ENCODE measurements at places on chromosomes 13 and 19.

- DNase-seq: no peak
These were observed 18.8 kb downstream of the MTRF1 start for GRCh38 chr13:41244556-41244955.

DNA sequence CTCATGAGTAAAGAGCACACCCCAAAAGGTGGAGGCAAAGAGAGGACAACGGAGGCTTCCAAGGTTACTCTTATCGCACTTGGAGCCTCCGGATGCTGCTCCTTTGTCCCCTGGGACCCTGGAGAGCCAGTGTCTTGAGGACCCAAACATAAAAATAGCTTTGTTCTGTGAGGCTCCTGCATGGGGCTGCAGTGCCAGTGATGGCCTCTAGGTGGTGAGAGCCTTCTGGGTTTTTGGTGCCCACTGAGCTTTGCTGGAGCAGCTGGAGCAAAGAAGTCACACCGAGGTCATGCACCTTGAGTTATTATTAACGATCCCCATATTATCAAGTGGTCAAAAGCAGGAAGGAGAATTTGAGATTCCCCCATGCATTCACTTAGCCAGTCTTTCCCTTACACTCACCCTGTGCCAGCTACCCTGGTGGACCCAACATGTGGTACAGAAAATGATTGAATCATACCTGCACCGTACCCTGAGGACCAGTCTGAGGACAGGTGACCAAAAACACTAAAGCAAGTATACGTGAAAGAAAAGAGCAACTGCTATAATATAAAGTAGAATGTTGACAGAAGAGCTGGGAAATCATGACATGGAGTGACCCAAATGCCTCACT is 41.5 kb downstream of the ZNF682 start:
- peak; percentile 9 for DNase-seq

- no peak for DNase-seq
These were observed 2.9 kb downstream of the NUMBL start for GRCh38 chr19:40687525-40688016.

GRCh38 chr19:4326837-4327251 is 11.8 kb downstream of the STAP2 start:
- DNase-seq: no peak

- peak; percentile 33 for DNase-seq
These were observed 1.3 kb upstream of the KLF12 start for GRCh38 chr13:74135326-74136083.

DNA sequence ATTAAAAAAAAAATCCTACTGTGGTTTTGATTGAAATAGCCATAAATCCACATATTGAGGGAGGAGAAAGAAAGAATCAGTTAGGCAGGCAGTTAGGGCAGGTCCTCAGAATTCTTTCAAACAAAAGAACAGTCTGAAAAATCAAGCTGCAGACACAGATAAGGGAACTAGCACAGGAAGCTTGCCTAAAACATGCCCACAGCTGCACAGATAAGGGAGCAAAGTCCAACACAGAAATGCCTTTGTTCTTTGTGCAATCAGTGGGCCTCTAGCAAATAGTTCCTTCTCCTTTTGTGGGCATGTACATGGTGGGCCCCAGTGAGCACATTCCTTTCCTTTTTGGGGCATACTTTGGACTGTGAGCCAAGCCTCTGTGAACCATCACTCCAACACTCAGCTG is 42.7 kb downstream of the UTP14C start:
- no peak for DNase-seq

GRCh38 chr13:28408863-28409262 is 86.1 kb downstream of the FLT1 start:
- DNase-seq: no peak

DNA sequence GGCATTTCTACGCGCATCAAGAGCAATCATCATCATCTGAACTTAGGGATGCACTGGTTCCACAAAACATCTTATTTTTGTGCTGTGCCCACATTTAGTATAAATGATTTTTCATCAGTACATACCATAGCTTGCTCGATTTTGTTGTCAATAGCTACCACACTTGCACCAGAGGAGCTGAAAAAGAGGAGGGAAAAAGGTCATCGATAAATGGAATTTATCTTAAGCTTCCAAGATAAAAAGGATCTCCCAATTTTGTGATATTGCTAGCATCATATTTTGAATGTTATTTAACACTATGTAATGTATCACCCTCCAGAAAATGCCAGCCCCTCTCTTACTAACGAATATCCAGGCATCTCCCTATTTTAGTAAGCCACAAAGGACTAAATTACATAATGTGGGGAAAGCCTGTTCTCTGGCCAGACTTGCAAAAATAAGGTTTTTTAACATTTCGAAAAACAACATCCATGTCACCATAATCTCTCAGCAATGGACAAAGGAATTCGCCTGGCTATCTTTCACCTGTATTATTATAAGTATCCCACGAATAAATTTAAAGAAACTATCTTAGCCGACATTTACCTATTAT is 62.4 kb downstream of the SERP2 start:
- peak; percentile 47 for DNase-seq

DNA sequence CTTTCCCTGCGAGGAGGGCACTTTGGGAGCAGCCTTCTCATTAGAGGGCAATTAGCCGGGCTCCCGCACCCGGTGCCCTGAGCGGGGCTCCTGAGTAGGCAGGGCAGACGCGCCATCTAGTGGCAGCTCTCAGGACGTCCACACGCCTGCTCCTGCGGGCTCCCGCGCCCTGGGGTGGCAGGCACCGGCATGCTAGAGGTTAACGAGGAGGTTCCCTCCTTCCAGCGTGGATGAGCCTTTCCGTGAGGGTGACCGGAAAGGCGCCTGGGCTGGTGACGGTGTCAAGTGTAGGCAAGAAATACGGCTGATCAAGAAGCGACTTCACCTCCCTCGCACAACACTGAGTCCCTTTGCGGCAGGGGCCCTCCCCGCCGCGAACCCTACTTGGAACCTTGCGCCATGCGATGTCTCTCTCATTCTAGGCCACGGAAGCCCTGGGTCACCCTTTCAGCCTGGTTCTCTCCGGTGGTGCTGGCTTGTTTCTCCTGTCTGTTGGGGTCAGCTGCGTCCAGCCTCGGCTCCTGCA is 67.7 kb downstream of the ALOX5AP start:
- DNase-seq: peak; percentile 81

- no peak for DNase-seq
These were observed 28.4 kb downstream of the SAE1 start for GRCh38 chr19:47158879-47159503.

DNA sequence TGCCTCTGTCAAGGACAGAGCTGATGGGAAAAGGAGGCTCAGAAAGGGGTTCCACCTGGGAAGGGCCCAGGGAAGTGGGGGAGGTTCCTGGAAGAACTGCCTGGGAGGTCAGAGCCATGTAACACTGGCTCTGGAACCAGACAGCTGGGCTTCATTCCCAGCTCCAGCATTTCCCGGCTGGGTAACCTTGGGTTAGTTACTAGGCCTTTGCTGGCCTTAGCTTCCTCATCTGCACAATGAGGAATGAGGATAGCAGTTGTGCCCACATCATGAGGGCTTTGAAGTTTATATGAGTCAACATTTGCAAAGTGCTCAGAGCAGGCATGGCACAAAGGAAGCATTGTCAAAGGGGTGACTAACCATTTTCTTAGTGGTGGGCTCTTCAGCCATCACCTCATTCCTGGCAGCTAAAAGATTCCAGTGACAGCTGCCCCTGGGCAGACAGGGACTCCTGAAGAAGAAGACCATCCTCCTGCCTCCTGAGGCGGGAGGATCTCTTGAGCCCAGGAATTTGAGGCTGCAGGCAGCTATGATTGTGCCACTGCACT is 1.7 kb upstream of the DNAJB1 start:
- DNase-seq: no peak

DNA sequence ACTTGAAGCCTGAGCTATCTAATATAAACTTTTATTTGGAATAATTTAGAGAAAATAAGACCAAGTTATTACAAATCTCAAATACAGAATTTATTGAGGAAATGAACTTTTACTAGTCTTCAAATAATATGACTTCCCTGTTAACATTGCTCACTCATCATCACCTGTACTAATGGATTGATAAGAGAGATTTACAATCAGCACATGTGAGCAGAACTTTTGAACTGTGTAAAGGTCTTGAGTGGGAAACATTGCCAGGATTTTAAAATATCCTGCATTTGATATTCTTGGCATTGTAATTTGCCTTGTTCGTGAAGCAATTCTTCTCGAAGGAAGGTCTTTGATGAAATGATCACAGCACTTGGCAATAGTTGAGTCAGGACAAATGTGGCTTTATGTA is 111.9 kb downstream of the FGF9 start:
- DNase-seq: no peak

GRCh38 chr13:23921451-23921888 is 24.2 kb upstream of the C1QTNF9B start:
- DNase-seq: peak; percentile 75

DNA sequence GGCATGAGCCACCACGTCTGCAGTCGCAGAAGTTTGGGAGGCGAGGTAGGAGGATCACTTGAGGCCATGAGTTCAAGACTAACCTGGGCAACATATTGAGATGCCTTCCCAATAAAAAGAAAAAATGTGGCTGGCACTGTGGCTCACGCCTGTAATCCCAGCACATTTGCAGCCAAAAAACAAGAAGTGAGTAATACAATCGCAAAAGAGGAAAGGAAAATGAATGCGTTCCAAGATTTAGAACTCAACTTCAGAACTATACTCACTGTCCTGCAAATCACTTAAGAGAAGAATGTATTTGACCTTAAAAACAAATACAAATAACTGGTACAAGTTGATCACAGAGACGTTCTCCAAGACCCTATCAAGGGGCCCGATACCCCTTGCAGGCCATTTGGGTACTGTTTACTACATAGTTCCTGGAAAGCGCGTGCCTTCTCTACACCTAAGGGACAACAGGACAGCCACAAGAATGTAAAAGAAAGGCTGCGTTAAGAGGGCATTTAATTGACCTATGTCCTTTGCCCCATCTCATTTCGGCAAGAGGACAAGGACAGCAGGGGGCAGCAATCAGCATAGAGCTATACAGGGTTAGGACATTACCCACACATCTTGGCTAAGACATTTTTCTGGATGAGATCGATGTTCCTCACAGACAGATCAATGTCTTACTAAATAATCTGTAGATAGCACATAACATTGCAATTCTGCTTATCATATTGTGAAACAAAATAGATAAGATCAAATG is 41.3 kb downstream of the FLT3 start:
- no peak for DNase-seq

DNA sequence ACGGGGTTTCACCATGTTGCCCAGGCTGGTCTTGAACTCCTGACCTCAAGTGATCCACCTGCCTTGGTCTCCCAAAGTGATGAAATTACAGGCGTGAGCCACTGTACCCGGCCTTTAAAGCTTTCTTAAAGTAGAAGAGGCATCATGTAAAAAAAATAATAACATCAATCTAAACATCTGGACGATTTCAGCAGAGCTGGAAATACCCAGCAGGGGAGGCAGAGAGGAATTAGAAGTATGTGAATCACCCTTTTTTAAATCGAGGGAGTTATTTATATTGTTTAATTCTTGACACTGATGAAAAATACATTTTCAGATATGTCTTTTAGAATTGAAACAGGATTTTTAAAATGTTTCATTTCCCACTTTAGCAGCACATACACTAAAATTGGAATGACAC is 37.4 kb upstream of the MTIF3 start:
- no peak for DNase-seq

DNA sequence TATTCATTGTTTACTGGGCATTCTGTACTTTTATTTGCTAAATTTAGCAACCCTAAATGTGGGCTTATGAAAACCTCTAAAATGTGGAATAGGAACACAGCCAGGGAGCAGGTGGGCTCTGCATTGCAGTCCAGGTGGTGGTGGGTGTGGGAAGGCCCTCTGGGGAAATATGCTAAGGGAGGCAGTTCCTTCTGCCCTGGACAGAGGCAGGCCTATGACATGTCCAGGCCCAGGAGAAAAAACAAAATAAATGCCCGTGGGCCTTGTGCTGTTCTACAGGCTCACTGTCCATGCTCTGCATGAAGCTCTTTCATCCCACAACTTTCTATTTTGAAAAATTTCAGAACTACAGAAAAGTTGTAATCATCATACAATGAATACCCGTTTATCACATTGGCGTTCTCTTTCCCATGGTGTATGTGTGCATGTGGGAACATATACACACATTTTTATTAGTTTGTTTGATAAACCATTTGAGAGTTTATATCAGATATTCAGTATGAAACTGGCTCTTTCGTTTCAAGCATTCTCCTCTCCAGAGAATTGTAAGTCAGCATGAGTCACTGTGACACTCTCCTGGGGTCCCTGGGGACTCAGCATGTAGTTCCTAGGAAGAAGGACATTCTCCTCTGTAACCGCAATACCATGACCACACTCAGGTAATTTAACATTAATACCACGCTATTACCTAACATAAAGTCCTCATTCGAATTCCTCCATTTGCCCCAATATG is 505.3 kb downstream of the COG6 start:
- no peak for DNase-seq

- DNase-seq: peak; percentile 53
These were observed 1.2 kb downstream of the RABAC1 start for GRCh38 chr19:41957838-41958366.

- DNase-seq: no peak
These were observed 313.3 kb downstream of the ZNF536 start for GRCh38 chr19:30685426-30686000.

GRCh38 chr19:50893047-50893736 is 18.0 kb downstream of the KLK4 start:
- no peak for DNase-seq

DNA sequence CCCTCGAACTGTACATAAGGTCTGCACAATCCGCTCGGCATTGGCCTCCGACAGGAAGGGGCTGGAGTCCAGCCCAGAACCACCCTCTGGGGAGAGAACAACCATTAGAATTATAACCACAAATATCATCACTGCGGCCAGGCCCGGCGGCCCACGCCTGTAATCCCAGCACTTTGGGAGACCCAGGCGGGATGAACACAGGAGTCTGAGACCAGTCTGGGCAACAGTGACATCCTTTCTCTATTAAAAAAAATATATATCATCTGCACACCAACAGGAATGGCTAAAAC is 11.4 kb downstream of the COQ8B start:
- DNase-seq: no peak

- DNase-seq: no peak
These were observed 153.4 kb downstream of the DPF1 start for GRCh38 chr19:38070573-38070972.

- DNase-seq: no peak
These were observed 34.8 kb downstream of the PCDH17 start for GRCh38 chr13:57666131-57666953.

GRCh38 chr19:45424191-45425058 is 708 bp upstream of the ERCC1 start:
- DNase-seq: no peak

DNA sequence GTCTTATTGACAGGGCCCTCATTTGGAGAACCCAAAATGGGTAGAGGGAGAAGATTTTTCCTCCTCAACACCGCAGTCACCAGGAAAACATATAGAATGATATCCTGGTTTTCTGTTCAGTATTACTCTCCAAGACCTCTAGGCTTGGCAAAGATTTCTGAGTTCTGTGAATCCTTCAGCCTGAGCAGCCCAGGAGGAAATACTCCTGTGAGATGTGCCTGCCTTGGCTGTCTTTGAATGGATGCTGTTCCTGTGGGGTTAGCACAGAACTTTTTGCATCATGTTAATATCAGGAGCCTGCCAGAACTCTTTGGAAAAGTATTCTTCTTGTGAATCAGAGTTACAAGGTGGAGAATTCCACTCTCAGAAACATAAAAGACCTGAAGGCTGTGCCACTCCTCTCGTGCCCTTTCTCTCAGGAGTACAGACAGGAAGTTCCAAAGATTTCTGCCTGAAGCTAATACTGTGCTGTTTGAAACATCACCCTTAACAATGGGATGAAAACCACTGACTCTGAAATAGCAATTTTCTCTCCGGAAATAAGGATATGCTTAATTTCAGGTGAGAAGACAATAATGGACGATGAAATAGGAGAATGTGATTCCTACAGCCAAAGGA is 520.1 kb upstream of the NBEA start:
- no peak for DNase-seq

GRCh38 chr13:112725346-112726015 is 35.6 kb downstream of the ATP11A start:
- DNase-seq: no peak

All from globus pallidus (tissue), 1 donor.